AG10803 (cell line): ENCODE measurements at places on chromosomes 2 and 18.

DNA sequence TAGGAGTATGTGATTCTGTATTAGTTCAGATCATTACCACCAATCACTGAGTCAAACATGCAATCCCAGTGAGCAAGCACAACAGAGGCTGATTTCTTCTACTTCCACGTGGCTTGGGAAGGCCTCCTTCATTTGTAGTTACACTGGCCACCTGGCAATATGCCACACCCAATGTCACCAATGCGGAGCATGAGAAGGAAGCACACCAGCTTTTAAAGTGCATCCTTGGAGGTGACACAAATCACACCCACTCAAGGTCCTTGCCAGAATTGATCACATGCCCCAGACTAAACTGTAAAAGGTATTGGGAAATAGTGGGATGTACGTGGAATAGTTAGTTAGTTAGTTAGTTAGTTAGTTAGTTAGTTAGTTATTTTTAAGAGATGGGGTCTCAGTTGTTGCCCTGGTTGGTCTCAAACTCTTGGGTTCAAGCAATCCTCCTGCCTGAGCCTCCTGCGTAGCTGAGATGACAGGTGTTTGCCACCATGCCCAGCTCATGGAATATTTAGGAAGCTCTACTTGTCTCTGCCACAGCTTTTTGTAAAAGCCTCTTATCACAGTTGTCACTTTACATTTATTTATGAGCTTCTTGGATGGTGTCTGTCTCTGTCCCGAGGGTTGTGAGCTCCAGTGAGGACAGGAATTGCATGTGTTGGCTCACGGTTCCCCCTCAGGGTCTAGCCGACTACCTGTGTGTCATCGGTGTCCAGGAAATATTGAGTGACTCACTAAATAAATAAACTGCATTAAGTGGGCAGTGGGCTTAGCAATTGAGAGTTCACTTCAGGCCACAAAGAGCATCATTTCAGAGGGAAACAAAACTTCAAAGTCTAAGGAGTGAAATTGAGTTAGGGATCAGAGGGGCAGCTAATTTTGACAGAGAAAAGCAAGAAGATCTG, 28.1 kb upstream of the CAB39 start:
- no peak for DNase-seq

- DNase-seq: no peak
Observed at GRCh38 chr18:52341608-52342381, 1.8 kb downstream of the DCC start.

GRCh38 chr2:182821182-182821581, 45.3 kb downstream of the FRZB start:
- peak; percentile 2 for DNase-seq

DNA sequence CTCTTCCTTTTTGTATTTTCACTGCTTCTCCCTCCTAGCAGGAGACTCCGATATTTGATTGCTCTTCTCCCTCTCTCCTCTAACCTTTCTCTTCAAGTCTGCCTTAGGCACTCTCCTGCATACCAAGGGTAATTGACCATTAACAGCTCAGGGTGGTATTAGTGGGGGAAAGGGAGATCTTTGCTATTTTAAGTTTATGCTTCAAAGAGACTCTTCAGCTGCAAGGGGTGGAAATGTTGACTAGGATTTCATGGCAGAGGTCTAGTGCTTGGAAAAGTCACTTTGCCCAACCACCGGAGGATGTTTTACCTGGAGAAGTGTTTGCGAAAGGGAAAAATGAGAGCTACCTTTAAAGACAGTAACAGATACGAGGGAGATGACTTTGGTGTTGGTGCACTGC, 453.7 kb downstream of the SLC4A3 start:
- no peak for DNase-seq

DNA sequence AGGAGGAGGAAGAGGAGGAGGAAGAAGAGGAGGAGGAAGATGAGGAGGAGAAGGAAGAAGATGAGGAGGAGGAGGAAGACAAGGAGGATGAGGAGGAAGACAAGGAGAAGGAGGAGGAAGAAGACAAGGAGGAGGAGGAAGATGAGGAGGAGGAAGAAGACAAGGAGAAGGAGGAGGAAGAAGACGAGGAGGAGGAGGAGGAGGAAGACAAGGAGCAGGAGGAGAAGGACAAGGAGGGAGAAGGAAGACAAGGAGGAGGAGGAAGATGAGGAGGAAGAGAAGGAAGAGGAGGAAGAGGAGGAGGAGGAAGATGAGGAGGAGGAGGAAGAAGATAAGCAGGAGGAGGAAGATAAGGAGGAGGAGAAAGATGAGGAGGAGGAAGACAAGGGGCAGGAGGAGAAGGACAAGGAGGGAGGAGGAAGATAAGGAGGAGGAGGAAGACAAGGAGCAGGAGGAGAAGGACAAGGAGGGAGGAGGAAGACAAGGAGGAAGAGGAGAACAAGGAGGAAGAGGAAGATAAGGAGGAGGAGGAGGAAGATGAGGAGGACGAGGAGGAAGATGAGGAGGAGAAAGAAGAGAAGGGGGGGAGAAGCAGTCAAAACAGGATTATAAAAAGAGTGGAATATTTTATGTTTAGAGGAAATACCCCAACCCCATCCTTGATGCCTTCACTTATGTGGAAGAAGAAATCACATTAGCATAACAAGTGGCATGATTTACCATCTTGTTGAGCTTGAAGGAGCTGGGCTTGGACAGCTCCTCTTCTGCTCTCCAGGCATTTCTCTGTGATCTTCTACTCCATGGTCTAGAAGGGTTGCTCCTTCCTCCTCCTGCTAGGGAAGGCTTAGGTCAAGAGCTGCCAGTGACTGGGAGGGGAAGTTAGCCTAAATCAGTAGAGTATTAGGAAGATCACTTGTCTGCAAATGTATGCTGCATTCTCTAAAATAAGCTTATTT, 45.3 kb upstream of the KCTD1 start:
- no peak for DNase-seq

DNA sequence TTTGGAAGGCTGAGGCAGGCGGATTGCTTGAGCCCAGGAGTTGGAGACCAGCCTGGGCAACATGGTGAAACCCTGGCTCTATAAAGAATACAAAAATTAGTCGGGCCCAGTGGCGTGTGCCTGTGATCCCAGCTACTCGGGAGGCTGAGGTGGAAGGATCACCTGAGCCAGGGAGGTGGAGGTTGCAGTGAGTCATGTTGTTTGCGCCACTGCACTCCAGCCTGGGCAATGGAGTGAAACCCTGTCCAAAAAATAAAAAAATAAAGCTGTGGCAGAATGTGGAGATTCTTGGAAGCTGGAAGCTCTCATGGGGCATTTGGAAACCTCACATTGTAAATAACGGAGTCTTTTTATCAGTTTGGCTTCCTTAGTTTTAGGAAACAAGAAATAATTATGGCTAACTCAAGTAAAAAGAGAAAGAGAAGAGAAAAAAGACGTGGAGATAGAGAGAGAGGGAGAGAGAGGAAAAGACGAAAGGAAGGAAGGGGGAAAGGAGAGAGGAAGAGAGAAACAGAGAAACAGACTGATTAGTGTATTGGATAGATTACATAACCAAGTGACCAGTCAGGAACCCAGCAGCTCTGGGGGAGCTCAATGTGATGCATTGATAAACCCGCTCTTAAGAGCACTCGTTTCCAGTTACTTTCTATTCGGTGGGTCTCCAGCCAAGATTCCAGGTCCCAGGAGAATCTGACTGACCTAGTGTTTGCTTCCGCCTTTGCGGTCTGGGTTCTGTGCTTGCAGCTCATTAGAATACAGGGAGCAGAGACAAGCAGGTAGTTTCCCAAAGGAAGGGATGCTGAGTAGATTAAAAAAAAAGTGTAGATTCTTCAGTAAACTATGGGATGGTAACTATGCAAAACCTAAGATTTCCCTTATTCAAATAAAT, 1.1 kb upstream of the SPAST start:
- peak; percentile 27 for DNase-seq

- peak; percentile 33 for DNase-seq
Observed at GRCh38 chr18:49135877-49136276, 185.1 kb upstream of the SMAD7 start.

- no peak for DNase-seq
Observed at GRCh38 chr2:39731546-39731945, 47.5 kb downstream of the THUMPD2 start.

DNA sequence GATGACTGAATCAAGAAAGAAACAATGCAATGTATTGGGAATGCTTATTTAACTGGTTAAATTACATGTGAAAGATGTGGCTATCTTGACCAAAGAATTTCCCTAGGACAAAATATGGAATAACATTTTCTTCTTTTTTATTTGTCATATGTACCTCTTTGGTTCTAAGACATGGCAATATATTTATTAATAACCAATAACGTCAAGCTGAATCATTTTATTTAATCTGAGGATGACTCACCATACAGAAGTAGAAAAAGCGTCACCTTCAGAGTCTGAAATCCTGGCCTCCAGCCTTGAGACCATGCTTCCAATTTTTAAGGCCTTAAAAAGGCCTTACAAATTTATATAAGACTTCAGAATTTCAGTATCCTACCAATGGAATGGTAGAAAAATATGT, 1464.9 kb downstream of the SUCLG1 start:
- DNase-seq: no peak

DNA sequence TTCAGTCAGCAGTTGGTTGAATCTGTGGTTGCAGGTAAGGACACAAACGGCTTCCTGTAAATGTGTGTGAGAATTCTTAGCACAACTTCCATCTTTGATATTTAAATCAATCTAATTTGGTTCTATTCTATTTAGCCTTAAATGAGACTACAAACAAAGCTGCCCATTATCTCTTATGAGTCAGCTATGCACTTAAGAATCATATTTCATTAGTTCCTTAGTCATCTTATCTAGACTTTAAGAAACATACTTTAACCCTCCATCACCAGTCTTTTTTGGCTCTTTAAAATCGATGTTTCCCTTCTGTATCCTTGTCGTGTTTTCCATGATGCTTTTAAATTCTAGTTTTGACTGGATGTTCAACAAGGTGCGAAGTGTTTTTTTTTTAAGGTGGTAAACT, 114.4 kb upstream of the TMEM200C start:
- DNase-seq: no peak

GRCh38 chr2:101328474-101329007, 20.0 kb upstream of the RNF149 start:
- DNase-seq: peak; percentile 30

GRCh38 chr2:147925886-147926285, 81.1 kb downstream of the ACVR2A start:
- DNase-seq: no peak

DNA sequence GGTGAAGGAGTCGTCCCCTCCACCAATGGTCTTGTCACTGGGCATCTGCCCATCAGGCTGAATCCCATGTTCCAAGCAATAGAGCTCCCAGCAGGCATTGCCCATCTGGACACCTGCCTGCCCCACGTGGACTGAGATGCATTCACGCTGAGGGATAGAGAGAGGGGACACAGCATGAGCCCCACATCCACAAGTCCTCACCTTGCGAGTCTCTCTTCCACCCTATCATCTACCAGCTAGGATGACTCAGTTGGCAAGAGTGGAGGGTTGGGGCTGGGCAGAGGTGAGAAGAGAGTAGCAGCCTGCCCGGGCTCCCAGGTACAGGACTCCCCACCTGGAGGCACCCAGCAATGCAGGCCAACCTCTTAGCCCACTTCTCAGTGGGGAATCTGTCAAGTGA, 959 bp upstream of the TUBA4B start:
- no peak for DNase-seq

DNA sequence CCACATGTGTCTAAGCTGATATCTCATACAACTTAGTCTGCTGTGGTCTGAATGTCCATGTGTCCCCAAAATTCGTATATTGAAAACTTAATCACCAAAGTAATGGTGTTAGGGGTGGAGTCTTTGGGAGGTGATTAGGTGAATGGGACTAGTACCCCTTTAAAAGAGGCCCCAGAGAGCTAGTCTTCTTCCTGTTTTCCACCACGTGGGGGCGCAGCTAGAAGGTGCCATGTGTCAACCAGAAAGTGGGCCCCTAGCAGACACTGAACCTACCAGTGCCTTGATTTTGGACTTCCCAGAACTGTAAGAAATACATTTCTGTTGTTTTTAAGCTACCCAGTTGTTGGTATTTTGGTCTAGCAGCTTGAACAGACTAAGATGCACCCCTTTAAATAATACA, 86.6 kb downstream of the ASB1 start:
- DNase-seq: peak; percentile 66
